NCI-H345 (cell line): ENCODE measurements at places on chromosomes 6 and 20.

GRCh38 chr6:136335736-136336363 is 46.2 kb upstream of the BCLAF1 start:
- DNase-seq, result no peak

GRCh38 chr6:147154454-147154853 is 49.8 kb upstream of the STXBP5 start:
- DNase-seq, result peak; percentile 72

- DNase-seq, result peak; percentile 98
These were observed 80.3 kb upstream of the CNKSR3 start for GRCh38 chr6:154590756-154591155.

- DNase-seq, result no peak
These were observed 2.0 kb upstream of the TAF4 start for GRCh38 chr20:62067547-62068260.

- no peak for DNase-seq
These were observed 62.8 kb downstream of the SAMD3 start for GRCh38 chr6:130159956-130160355.

DNA sequence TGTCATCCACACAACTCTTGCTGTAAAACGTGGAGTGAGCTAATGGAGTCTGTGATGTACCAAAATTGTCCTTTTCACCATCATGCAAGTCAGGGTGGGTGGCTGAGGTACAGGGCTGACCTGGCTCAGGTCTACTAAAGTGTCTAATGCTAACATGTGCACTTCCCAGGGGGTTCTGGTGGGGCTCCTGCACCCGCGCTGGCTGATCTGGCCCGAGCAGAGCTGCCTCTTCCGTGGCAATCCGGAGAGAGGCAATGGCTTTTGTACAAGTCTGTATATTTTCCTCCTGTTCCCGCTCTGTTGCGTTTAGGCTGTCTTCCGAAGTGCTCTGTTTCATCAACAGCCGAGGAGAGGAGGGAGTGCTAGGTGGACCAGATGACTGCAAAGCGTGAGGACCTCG is 191.8 kb downstream of the HIVEP2 start:
- DNase-seq, result no peak

- DNase-seq, result no peak
These were observed 4.6 kb downstream of the EMILIN3 start for GRCh38 chr20:41361757-41362747.

- DNase-seq, result no peak
These were observed 15.0 kb downstream of the TBXT start for GRCh38 chr6:166152660-166153059.

DNA sequence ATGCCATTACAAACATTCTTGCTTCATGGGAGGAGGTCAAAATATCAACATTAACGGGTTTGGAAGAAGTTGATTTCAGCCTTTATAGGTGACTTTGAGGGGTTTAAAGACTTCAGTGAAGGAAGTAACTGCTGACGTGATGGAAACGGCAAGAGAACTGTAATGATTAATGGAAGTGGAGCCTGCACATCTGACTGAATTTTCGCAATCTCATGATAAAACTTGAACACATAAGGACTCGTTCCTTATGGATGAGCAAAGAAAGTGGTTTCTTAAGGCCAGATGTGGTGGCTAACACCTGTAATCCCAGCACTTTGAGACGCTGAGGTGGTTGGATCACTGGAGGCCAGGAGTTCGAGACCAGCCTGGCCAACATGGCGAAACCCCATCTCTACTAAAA is 226.1 kb downstream of the BCAS1 start:
- DNase-seq, result no peak

GRCh38 chr20:31551163-31552081 is 37.2 kb downstream of the HM13 start:
- no peak for DNase-seq

- DNase-seq, result no peak
These were observed 636 bp downstream of the RTF2 start for GRCh38 chr20:56469077-56469449.

DNA sequence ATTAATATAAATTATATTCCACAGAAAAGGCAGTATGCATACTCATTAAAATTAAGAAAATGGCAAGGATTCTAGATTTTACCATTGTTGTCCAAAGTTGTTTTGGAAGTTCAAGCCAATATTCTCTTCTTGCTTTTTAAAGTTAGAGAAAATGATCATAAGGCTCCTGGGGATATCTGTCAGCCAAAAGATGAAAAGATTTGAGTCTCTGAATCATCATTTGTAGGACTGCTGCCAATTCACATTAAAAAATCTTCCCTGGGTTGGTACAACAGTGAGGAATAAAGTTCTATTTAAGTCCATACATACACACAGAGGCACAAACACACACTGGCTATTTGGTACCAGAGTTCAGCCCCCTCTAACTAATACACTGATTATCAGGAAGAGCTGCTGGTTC is 620.1 kb downstream of the COL12A1 start:
- no peak for DNase-seq

- no peak for DNase-seq
These were observed 3.4 kb downstream of the CST2 start for GRCh38 chr20:23823111-23823510.
